ENCODE measurements at places on chromosomes 7 and 10. TPM values are rescaled to one million over a fixed set of nuclear protein-coding genes. Genes with fewer than 3 reads are reported as not detected.

GRCh38 chr10:5910323-5911100 lies 20.5 kb downstream of the FBH1 start:
- DNase-seq = no peak

DNA sequence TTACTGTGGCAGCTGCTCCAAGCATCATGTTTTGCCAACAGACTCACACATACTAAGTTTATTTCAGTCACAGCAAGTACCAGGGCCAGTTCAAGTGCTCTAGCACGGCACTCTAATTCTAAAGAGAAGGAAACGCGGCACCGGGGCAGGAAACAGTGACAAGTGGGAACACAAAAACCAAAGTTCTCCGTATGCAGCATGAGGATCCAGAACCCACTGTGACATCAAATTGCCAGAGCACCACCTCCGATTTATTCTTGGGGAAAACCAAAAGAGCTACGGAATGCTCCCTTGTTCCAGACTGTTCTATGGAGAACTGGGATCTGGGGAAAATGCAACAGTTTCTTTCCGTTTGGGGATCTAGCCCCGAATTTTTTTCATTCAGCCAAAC lies 448 bp upstream of the PTER start:
- peak; percentile 4 for DNase-seq

GRCh38 chr7:140121326-140121725 lies 55.5 kb downstream of the KDM7A start:
- DNase-seq = no peak

DNA sequence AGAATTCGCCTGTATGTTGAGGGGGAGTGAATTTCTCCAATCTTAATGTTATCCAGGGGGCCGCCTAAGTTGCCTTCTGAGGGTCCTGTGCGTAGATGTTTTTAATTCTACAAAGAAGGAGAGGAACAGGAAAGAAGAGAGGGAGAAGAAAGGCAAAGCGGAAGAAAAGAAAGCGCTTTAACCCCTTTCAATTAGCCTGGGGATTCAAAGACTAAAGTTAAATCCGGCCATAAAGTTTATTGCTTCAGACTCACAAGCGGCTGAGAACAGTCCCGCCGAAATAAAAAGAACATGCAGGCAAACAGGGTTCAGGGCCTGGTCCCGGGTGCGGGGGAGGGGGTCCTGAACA lies 4.5 kb downstream of the HOXA5 start:
- no peak for DNase-seq

DNA sequence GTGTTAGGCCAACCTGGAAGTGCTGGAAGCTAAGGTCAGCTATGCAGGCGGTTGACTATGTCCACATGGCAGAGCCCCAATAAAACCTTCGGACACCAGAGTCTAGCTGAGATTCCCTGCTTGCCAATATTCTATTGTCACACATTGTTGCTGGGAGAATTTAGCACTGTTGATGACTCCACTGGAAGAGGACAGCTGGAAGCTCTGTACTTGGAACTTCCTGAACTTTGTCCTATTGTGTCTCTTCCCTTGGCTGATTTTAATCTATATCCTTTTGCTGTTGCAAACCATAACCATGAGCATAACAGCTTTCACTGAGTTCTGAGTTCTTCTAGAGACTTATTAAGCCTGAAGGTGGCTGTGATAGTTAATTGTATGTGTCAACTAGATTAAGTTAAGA lies 12.0 kb downstream of the XRCC2 start:
- DNase-seq = no peak

GRCh38 chr10:75403939-75404814 lies 2.6 kb upstream of the ZNF503 start:
- no peak for DNase-seq

GRCh38 chr10:132162021-132162531 lies 24.7 kb upstream of the DPYSL4 start:
- no peak for DNase-seq

DNA sequence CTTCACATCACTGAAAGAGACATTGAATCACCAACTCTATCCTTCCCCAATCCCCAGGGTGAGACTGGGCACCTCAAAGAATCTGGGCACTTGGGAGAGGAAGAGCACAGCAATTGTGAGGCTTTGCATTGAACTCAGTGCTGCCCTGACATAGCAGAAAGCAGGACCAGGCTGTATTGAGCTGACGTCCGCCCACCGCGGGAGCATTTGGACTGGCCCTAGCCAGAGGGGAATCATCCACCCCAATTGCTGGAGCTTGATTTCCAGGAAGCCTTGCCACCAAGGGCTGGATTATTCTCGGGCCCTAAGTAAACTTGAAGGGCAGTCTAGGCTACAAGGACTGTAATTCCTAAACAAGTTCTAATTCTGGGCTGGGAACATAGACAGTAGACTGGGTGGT lies 416.3 kb upstream of the PHF14 start:
- no peak for DNase-seq

- DNase-seq = no peak
These were observed 523.1 kb downstream of the LRMDA start for GRCh38 chr10:75954486-75954885.

DNA sequence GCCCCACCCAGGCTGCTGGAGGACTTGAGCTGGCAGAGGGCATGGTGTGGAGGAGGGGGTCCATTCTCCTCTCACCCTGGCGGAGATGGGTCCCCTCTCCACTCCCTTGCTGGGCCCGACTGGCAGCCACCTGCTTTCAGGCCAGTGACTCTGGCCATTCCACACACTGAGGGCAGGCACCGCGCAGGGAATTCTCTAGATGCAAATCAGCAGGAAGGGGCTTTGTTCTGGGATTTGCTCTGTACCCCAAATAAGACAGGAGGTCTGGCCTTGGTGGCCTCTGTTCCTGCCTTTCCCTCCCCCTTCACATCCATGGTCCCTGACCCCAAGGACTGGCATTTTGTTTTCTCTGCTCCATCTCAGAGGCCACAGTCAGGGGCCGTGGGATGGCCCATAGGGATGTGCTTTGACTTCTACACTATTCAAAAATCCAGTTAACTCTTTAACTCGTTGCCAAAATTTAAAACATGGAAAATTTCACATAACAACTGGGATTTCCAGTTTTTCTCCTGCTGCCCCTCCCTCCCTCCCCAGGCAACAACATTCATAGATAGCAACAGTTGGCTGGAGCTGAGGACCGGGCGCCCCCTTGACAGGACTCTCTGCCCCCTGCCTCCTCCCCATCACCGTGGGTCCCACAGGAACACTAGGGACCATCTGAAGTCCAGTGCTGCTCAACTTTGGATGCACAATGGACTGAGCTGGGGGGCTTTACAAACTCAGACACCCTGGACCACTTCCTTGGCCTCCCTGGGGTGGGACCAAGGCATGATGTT lies 33.9 kb downstream of the PPIF start:
- DNase-seq = no peak

GRCh38 chr7:56074371-56074791 lies 10.3 kb downstream of the SUMF2 start:
- DNase-seq = peak; percentile 83

DNA sequence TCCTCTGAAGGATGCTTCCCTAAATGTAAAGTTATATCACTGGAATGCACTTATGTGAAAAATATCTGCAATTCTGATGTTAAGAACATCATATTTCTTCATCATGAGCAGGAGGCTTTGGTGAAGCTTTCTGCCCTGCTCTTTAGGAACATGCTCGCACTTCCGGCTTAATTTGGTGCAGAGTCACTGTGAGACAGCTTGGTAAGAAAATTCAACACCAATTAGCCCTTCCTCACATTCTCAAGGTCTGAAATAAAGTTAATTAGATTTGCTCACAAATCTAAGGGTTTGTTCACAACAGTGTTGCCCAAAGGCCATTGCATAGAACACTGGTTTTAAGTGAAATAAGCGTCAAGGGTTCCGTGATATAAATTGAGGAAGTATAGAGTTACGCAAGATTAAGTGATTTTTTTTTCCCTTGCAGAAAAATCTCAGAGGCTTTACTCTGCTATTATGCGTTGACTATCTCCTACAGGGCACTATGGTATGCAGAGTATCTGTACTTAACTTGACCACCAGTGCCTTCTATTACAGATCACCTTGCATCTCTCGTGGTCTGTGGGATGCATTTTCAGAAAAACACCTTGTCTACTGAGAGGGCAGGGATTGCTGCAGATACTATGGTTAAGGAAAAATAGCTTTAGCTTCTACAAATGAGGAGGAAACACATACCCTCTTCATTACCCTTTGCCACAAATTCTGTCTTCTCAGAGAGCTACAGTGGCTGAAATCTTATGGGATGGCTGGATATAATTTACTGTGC lies 953.9 kb downstream of the TYW1 start:
- DNase-seq = no peak

DNA sequence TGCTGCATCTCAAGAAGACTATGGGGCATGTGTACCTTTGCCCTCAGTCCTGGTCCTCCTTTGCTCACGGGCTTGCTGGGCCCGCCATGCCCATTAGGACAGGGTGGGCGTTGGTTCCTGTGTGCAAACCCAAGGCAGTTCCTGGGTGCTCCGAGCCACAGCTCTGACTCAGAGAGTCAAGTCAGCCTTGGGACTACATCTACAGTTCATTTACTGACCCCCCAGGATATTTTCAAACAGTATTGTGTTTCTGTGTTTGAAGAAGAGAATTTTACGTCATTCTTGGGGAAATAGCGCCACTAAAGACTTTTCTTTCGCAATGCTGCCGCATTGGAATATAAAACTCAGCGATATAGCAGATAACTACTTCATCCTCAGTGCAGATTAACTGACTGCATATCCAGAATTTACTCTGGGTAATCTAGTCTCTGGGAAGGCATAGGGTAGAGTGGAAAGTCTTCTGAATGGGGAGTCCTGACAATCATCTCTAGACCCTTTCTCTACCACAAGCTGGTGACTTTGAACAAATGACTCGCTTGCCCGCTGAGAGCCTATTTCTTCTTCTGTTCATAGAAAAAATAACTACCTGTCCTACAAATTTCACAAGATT lies 638.9 kb upstream of the FZD8 start:
- DNase-seq = peak; percentile 11

DNA sequence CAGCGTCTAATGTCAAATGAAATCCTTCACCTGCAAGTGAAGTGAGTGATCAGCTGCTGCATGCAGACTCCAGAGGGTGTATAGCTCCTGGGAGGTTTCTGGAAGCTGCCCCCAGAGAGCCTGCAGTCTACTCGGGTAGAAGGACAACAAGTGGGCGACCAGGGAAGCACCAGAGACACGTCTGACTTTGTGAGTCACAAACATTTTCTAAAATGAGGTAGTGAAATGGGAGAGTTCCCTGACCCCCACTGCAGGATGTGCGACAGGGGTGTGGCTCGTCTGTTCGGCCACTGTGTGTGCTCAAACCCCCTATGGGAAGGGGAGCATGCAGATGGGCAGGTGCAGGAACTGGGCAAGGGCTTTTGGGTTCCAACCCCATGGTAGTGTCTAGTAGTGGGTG lies 177.1 kb upstream of the PRKCQ start:
- DNase-seq = no peak

DNA sequence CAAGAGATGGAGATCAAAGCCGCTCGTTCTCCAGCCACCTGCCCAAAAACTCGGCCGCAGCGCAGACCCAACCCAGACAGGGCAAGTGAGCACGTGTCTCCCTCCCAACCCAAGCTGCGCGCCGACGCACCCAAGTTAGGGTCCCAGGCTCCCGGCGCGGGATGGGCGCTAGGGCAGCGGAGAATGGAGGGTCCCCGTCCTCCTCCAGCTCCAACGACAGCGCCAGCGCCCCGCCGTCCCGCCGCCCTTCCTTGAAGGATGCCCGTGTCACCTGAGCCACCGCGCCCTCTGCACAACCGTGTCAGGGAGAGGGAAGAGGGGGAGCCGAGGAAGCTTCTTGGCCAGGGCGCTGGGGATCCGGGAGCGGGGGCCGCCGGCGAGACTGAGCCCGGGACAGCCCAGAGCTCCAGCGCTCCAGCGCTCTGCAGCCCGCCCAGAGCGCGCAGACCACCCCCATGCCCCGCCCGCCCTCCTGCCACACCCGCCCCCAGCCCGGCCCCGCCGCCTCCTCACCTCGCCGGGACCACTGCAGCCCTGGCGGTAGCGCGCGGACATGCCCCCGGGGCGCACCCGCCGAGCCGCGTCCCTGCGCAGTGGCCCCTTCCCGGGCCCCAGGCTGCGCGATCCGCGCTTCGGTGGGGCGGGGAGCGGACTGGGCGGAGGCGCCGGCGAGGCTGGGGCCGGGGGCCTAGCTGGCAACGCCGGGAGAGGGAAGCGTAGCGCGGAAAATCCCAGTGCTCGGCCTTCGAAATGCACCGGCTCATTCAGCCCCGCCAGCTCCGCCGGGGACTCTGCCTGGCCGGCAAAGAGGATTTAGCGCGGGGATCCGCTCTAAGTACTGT lies at the start of gene SLC16A12:
Gene SLC16A12, minus strand, starts transcription at position 424 of the 842 bp plus-strand sequence. CDS start 73,016 bp downstream, outside the sequence.
- peak; percentile 19 for DNase-seq

DNA sequence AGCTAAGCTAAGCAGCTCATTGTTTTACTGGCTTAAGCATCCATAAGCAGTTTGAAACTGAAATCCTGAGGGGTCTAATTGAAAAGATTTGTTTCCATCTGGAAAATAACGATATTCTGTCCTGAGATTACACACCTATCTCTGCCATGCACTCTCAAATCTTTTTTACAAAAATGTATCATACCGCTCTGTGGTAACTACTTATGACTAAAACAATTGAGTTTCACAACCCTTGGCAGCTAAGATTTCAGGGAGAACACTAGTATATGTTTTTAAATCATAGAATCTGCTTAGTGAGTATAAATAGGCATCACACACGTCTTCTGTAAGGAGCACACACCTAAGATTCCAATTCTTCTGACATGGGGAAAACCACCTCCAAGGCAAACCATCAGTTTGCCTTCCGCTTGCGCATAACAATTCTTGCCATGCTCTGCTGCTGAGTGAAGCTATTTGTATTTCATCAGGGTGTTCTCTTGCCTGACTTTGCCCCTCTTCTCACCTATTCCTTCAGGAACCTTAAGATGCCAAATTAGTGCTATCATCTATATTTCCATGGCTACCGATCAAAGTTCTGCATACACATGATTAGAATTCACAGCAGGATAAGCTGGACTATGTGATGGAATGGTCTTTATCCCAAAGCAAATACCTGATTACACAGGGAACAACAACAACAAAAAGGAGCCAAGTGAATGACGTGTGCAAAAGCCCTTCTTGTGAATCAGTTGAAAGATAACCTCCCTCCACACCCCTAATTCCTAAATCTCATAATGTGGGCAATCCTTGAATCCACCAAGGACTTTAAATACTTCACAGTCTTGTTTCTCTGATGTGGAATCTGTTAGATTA lies 40.9 kb downstream of the PRPF18 start:
- no peak for DNase-seq

GRCh38 chr10:120451968-120452367 lies 5.1 kb upstream of the PLPP4 start:
- DNase-seq = no peak

DNA sequence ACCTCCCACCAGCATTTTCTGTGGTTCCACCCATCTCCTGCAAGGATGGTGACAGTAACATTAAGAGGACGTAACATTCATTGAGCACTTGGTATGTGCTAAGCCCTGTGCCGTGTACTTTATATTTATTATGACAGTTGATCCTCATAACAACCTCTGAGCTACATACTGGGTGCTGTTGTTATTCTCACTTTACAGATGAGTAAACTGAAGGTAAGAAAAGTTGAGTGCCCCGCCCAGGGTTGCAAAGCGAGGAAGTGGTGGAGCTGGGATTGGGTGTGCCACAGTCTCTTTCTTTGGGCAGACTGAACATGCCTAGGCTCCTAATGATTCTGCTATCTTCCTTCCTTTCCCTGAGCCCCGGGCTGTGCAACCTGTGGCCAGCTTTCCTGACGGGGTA lies 107.4 kb downstream of the SH3PXD2A start:
- DNase-seq = no peak

IFT22 gene
- total RNA-seq = 25.5 TPM

PTPRZ1 gene
- 0.43 TPM for total RNA-seq

RAMP3 gene
- not detected for total RNA-seq

BMS1 gene
- total RNA-seq = 17.7 TPM

MMRN2 gene
- 2.3 TPM for total RNA-seq

CLCN1 gene
- total RNA-seq = under 0.01 TPM

GDF10 gene
- not detected for total RNA-seq

AKR1D1 gene
- total RNA-seq = not detected
